ENCODE measurements at places on chromosomes 1 and 21.
A peak's percentile ranks its signal among the peaks of the same experiment; 100 is the strongest.

GRCh38 chr1:3275471-3276340 is 178.8 kb upstream of the ARHGEF16 start:
- DNase-seq, result no peak

- DNase-seq, result no peak
These were observed 91.6 kb downstream of the TBX19 start for GRCh38 chr1:168372307-168372706.

GRCh38 chr1:202192770-202193613 is 607 bp upstream of the LGR6 start:
- DNase-seq, result peak; percentile 22

DNA sequence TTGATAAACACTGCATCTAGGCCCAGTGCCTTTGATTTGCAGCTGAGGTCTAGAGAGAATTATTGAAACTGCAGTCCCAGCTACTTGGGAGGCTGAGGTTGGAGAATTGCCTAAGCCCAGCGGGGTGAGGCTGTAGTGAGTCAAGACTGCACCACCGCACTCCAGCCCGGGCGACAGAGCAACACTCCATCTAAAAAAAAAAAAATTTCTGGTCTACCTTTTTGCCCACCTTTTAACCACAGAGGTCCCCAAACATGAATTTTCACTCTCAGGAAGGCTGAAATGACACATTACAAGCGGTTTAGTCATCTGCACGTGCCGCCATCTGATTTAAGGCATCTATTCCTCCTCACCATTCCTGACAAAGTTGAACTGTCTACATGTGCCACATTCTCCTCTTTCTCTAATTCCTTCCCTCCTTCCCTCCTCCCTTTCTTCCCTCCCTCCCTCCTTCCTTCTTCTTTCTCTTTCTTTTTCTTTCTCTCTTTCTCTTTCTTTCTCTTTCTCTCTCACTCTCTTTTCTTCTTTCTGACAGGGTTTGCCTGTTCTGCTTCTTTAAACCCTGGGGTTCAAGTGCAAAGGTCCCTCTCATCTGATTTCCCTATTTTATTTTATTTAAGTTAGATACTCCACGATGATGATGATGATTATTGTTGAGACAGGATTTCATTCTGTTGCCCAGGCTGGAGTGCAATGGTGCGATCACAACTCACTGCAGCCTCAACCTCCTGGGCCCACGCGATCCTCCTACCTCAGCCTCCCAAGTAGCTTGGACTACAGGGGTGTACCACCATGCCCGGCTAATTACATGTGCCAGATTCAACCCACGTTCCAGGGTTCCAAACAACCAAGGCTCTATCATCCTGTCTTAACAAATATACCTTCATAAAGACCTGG is 3.0 kb upstream of the SOD1 start:
- DNase-seq, result no peak

DNA sequence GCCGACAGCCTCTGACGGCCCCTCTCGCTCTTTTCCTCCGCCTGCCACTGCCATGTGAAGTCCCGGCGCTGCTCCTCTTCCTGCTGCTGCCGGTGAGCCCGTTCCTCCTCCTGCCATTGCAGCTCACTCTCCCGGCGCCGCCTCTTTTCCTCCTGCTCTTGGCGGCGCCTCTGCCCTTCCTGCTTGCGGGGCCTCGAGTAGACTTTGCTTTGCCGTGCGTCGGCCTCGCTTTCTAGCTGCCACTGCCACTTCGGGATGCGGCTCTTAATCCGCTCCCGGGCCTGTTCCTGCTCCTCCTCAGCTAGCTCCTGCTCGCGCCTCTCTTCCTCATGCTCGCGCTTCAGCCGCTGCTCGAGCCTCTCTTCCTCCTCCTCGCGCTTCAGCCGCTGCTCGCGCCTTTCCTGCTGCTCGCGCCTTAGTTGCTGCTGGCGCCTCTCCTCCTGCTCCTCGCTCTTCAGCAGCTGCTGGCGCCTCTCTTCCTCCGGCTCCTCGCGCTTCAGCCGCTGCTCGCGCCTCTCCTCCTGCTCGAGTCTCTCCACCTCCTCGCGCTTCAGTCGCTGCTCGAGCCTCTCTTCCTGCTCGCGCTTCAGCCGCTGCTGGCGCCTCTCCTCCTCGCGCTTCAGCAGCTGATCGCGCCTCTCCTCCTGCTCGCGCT is 4.3 kb downstream of the TCHH start:
- DNase-seq, result no peak

DNA sequence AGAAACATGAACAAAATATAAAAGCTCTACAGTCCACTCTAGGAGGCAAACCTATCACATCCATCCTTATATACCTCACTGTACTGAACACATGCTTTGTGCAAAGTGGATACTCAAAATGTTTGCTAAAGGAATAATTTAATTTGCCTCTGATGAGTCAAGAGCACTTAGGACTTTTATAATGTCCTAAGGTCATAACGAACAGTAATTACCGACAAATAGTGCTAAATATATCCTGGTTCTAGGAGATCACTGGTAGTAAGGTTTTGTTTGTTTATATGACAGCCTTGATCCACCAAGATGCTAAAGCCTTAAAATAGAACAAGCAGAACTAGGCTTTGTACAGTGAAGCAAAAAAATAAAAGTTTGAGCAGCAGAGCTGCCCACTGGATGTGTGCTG is 70.6 kb downstream of the GADD45A start:
- no peak for DNase-seq
